ENCODE measurements at places on chromosomes 7 and 10. TPM values are rescaled to one million over a fixed set of nuclear protein-coding genes. Genes with fewer than 3 reads are reported as not detected.
A peak's percentile ranks its signal among the peaks of the same experiment; 100 is the strongest.

GPRIN2 gene
- 6.9 TPM for total RNA-seq

DNA sequence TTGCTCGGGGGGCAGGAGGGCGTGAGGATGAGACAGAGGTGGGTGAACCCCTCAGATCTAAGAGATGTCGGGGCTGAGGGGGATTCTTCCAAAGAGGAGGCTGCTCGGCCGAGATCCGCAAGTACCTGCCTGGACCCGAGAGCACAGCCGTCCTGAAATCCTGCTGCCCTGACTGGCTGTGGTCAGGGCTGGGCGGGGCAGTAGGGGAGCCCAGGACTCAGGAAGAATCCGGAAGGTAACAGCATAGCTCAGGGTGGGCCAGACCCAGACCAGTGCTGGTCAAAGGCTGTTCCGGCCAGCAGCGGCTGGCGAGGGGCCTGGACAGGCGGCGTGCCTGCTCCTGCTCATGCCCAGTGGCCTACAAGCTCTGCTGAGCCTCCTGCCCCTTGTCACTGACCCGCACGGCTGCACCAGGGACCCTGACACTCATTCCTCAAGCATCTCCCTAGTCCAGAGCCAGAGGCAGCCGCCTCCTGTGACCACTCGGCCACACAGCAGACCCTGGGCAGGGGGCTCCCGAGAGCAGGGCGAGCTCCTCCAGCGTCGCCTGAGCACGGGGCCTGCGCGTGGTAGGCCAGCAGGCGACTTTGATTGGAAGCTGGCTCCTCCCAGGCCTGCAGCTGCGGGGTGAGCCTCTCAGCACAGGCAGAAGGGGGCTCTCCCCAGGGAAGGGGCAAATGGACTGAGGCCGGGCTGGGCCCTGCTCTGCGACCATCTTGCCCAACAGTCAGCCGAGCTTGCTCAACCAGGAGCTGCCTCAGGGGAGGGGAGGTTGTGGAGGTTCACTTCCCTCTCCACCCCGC lies 3.1 kb upstream of the ADAP1 start:
- DNase-seq = peak; percentile 60

DNA sequence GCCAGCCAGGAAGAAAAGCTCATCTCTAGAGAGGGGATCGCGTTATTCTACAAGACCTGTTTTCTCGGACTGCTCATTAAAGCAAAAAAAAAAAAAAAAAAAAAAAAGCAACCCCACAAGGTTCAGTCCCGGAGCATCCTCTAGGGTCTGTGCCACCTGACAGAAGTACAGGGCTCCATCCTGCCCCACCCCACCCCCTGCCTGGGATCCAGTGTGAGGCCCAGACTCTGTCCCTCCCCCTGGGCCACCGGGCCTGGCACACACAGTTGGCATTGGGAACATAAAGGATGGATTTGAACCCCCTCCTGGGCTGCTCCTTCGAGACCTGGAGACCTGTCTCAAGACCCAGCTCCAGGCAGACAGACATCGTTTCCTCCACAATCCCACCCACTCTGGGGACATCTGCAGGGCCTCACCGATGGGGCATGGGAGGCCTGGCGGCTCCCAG lies 688 bp downstream of the ORAI2 start:
- DNase-seq = no peak

- no peak for DNase-seq
Measured at GRCh38 chr7:128796327-128796726, 4.6 kb downstream of the CCDC136 start.
